ENCODE measurements at places on chromosomes 3 and 15.

DNA sequence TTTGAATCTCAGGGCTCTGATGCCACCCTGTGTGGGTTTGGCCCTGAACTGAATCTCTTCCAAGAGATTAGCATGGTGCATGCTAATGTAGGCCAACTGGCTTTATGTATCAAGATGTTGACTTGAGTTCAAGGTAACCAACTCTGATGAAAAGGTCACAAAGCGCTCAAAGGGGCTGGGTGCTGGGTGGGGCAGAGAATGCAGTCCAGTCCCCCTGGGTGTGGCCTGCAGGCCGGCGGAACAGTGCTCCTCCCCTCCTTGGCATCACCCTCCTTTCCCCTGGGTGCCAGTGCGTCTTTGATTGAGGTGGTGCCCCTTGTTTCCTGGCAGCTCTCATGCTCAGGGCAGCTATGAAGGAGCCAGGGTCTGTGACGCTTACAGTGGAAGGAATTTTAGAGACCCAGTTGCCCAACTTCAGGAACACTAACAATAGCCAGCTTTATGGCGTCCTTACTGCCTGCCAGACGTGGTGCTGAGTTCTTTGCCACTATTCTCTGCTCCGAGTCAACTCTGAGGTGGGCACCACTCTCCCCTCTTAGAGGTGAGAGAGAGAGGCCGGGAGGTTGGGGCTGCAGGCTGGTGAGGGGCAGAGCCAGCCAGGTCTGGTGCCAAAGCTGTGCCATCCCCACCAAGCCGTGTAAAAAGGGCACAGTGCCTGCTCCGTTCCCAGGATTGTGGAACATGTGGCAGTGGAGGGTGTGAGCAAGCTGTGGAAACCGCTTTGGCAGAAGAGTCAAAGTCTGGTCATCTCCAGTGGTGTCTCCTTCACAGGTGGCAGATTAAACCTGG is 9.8 kb downstream of the SYNM start:
- DNase-seq = no peak

DNA sequence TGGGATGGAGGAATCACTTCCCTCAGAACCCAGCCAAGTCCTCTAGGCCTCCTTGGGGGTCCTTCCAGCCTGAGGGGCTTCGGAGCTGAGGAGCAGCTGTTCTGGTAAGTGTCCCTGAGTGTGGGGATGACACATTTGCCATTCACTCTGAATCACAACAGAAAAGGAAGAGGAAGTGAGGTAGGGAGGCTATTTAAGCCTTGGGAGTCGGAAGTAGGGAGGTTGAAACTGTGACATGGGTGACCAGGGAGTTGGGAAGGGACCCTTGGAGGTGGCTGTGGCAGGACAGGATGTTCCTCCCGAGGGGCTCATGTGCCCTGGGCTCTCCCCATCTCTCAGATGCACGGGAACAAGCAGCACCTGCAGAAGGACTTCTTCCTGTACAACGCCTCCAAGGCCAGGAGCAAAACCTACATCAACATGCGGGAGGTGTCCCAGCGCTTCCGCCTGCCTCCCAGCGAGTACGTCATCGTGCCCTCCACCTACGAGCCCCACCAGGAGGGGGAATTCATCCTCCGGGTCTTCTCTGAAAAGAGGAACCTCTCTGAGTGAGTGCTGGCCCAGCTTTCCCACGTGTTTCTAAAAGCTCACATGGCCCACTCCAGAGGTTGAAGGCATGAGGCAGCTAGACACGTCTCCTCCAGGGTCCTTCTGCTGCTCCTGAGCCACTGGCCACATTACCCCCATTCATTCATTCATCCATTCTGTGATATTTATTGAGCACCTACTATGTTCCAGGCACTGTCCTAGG is 43.3 kb downstream of the CAPN3 start:
- no peak for DNase-seq

- no peak for DNase-seq
Measured at GRCh38 chr3:193080821-193081365, 160.1 kb upstream of the PLAAT1 start.

DNA sequence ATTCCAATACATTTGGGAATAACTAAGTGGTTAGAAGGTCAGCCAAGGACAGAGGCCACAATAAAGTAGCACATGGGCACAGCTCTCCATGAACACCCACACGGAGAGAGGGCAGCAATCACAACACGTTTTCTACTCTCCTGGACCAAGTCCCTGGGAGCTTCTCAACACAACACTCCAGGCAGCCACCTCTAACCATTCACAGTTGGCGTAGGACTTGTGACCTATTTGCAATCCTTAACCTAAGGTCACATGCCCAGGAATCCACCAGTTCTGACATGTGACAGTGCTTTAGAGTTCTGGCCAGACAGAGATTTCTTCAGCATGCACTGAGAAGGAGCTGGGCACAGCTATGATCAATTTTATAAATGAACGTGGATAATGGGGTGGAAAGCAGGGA is 280.8 kb downstream of the SHQ1 start:
- DNase-seq = no peak

- DNase-seq = no peak
Measured at GRCh38 chr3:55440104-55440708, 46.9 kb downstream of the WNT5A start.

Data from stimulated activated CD4-positive, alpha-beta T cell treated with anti-CD3 and anti-CD28 coated beads, Interleukin-1b, Interleukin-23, amount 100 ng/mL, for 24 hours (primary cell).